ENCODE measurements at places on chromosomes 7 and 10.

- DNase-seq = no peak
Measured at GRCh38 chr7:82275342-82275741, 168.2 kb downstream of the CACNA2D1 start.

- DNase-seq = no peak
Measured at GRCh38 chr10:97676770-97677581, 10.1 kb downstream of the AVPI1 start.

- no peak for DNase-seq
Measured at GRCh38 chr10:79239275-79239779, 107.9 kb upstream of the PPIF start.

GRCh38 chr7:52620849-52621248 is 414.6 kb upstream of the POM121L12 start:
- no peak for DNase-seq

GRCh38 chr10:36446881-36447280 is 678.5 kb upstream of the ANKRD30A start:
- DNase-seq = no peak

DNA sequence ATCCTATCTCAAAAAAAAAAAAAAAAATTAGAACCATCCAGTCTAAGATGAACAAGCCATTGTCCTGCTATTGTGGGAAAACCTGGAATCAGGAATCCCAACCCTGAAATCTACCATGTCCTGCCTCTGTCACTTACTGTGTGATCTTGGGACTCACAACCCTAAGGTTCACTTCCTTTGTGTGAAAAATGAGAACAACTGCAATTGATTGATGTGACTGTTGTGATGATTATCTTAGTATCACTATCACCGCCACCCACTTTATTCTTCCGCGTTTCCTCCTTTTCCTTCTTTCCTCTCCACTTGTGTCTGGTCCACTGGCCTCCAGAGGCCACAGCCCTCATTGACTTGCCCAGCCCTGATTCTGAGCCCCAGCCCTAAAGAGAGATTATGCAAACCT is 12.6 kb upstream of the PRTFDC1 start:
- no peak for DNase-seq

- no peak for DNase-seq
Measured at GRCh38 chr7:34281260-34281659, 375.9 kb downstream of the BMPER start.

DNA sequence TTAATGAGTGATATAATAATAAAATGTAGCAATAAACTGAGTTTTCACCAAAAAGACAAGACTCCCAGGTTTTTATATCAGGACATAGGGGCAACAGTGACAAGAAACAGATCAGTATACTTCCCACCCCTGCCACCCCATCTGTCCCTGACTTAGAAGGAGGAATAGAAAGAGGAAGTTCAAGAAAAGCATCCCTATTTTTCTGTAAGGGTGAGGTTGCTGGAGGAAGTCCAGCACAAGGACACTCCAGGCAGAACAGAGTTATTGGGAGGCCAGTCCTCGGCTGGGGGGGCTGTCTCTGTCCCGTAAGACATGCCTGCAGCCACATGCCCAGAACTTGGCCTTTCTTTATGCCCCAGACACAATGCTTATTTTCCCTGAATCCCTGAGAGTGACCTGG is 16.5 kb upstream of the TLX1 start:
- no peak for DNase-seq

DNA sequence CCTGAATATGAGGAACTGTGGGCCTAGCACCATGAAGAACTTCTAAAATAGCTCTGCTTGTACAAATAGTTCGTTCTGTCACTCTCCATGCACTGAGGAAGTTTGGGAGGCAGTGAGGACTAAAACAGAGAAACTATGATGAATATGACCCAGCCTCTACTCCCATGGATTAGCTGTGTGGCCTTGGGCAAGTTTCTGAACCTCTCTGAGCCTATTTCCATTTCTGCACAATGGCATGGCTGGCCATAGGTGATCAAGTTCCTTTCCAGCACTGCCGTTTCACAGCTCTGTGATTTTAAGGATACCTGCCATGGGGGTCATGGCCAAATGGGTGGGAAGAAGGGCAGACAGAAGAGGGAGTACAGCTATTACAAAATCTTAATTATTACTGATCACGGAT is 57.6 kb downstream of the SORBS1 start:
- no peak for DNase-seq

- DNase-seq = no peak
Measured at GRCh38 chr7:44373418-44373740, 48.0 kb upstream of the CAMK2B start.

- no peak for DNase-seq
Measured at GRCh38 chr7:31368620-31369019, 28.1 kb upstream of the NEUROD6 start.

DNA sequence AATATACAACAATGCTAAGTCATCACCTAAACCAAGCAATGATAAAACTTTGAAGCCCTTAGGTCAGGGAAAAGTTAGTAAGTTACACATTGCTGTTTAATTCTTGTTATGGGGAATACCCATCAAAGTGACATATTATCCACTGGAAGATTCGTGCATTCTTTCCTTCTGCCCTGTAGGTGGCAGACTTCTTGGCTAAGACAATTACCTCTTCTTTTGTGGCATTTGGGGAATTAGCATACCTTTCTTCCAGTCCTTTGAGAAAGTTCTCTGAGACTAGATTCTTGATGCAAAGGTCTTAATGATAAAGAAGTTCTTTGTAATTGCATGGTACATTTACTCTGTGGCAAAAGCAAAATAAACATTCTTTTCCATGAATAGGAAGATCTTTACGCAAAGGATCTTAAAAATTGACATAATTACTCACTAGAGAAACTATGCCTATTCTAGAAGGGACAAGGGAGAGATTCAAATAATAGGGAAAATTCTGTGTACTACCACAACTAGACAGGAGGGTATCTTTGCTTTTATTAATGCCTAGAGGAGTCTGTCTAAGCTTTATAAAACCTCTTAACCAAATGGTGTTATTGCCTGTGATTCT is 395.9 kb downstream of the GRM8 start:
- no peak for DNase-seq

All from omental fat pad (tissue), 4 donors.